NCI-H526 treated with DMSO at 0.1 percent for 48 hours (cell line): ENCODE measurements at places on chromosomes 11 and 22.

- no peak for DNase-seq
Measured at GRCh38 chr11:3823303-3823702, 14.9 kb downstream of the PGAP2 start.

DNA sequence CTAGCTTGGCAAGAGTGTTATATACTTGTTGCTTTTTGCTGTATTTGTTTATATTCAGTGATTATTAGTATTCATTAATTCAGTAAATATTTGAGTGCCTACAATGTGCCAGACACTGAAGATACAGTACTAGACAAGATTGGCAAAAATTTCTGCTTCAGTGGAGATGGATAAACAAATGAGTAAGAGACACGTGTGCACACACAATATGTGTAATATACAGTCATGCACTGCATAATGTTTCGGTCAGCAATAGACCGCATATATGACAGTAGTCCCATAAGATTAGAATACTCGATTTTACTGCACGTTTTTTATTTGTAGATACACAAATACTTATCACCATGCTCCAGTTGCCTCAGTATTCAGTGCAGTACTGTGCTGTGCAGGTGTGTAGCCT, 104.9 kb upstream of the GAL start:
- DNase-seq = peak; percentile 44

DNA sequence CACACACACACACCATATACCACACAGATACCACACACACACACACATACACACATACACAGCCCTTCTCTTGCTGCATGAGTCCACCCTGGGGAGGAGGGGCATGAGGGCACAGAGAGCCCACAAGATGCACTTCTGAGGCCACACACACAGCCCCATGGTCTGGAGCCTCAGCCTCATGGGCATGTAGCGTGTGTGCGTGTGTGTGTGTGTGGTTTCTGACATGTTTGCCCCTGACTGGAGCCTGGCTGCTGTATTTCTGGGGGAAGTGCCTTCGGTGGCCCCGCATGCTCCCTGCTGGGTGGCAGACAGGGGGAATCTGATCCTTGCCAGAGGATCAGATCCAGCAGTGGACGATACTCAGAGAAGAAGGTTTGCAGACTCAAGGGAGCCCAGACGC, 97.0 kb upstream of the PRR5 start:
- no peak for DNase-seq

DNA sequence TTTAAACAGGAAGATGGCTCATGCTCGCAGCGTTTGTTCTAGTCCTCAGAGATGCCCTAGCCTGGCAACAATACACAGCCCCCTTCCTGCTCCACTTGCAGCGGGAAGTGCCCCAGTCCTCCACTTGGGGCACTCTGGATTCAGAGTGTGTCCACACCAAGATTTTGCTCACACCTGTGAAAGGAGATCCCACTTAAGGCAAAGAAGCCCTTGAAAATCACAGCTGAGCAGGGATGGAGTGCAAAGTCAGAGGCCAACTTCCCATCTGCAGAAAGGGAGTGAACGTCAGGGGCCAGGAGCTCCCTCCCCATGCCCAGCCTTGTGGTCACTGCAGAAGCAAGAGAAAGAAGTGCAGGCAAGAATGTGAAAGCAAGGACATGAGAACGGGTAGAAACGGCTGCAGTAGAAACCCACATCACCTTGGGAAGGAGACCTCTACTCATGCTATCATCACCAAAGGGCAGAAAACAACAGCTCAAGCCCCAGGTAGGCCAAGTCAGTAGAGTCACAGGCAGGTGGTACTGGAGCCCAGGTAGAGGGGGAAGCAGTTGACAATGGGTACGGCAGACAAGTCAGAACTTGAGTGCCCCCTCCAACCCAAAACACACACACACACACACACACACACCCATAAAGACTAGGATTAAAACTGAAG, 157.4 kb downstream of the BUD13 start:
- no peak for DNase-seq

DNA sequence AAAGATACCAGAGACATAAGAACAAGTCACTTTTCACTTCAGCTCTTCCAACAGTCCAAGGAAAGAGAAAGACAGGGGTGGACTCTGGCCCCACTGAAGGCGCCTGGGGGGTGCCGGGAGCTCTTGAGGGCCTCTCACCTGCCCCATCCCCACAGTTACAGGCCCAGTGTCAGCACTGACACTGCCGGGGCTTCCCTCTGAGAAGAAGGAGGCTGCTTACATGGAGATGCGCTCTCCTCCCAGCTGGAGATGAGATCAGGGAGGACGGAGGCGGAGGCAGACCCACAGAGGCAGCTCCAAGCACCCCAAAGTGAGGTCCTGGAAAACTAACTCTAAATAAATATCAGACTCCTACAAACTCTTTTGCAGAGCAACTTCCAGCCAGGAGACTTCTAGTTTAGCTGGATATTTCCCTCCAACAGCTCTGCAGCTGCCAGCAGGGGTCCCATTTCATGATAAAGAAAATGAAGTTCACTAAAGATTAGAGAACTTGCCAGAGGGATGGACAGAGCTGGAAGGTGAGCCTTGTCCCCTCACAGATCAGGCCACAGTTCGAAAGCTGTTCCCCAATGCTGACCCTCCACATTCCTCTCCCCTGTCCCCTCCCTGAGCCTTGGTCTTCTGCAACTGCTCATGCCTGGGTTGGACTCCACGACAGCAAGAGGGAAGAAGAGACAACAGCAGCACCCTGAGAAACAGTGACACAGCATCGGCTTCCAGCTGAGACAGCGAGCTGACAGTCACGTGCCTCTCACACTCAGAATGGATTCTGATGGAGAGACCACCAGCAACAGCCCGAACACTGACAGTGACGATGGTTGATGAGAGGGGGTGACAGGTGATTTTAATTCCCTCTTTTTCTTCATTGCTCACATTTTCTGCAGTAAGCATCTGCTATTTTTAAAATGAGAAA, 5.8 kb downstream of the CARS1 start:
- no peak for DNase-seq
